ENCODE measurements at places on chromosomes 16 and 17.

- no peak for DNase-seq
Observed at GRCh38 chr17:55584055-55584685, 72.9 kb upstream of the SMIM36 start.

DNA sequence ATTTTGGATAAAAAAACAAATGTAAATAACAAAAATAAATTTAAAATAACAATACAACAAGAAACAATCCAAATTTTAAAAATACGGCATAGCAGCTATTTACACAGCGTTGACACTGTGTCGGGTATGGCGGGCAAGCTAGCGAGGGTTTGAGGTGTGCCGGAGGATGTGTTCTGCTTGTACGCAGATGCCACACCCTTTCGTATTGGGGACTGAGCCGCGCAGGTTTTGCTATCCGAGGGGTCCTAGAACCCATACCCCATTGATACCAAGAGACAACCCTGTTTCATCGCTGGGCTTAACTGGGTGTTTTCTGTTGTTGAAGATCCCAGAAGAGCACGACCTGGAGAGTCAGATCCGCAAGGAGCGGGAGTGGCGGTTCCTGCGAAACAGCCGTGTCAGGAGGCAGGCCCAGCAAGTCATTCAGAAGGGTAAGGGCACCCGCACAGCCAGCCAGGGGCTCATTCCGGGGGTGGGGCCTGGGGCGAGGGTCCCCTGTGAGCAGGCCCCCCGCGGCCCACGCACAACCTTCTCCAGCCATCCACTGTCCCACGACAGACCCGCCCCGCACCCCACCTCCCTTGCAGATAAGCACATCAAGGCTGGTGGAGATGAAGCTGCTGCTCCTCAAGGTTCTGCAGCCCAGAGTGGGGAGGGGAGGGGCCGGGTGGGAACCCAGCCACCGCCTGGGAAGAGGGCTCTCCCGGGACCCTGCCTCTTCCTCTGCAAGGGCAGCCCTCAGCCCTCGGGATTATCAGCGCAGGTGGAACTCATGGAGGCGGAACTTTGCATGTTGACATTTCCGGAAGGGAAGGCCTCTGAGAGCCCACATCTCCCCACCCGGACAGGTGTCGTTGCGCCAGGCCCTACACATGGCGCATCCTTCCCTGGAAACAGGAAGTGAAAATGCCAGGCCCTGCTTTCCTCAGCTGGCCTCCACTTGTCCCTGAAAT lies 51.2 kb upstream of the CHMP6 start:
- DNase-seq: no peak

DNA sequence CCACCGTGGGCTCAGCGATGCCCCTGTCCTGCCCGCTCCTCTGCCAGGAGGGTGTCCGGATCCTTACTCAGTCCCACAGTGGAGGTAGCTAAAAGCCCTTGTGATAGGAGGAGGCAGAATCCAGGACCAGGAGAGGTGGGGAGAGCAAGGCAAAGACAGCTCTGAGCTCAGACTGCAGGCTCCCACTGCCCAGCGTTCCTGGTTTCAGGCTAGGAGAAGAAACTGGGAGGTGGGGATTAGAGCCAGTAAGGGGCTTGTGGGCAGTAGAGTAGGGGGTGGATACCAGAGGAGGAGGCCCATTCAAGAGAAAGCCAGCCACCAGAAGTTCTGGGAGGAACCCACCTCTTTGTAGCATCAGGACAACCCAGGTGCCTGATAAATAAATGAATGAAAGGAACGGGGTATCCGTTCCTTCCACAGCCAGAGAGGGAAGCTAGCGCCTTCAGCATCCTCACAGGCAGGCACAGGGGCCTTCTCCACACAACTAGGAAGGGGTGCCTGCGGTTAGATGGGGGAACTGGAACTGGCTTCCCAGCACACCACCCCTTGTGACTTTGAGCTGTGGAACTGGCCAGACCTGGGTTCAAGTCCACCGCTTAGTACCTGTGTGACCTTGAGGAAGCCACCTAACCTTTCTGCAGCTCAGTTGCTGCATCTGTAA lies 2.3 kb downstream of the IL21R start:
- DNase-seq: no peak

GRCh38 chr17:79255926-79256585 lies 181.4 kb downstream of the ENGASE start:
- DNase-seq: no peak

GRCh38 chr17:67865438-67865837 lies 40.1 kb downstream of the BPTF start:
- no peak for DNase-seq

GRCh38 chr17:72977771-72978417 lies 114.6 kb downstream of the SLC39A11 start:
- DNase-seq: peak; percentile 53

GRCh38 chr16:64857411-64857810 lies 264.5 kb downstream of the CDH11 start:
- DNase-seq: no peak

DNA sequence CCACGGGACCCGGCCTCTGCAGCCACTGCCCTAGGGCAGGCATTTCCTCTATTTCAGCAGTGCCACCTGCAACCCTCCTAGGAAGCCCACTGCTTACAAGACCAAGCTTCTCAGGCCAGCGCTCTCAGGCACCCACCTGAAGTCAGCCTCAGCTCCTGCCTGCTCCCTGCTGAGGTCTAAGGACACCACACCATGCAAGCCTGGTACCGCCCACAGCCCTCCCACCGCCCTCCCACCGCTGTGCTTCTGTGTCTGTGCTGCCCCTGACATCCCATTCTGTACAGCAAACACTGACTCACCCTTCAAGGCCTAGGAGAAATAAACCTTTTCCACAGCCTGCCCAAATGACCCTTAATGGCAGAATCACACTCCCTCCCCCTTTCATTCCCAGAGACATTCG lies 6.3 kb downstream of the CLUH start:
- no peak for DNase-seq

DNA sequence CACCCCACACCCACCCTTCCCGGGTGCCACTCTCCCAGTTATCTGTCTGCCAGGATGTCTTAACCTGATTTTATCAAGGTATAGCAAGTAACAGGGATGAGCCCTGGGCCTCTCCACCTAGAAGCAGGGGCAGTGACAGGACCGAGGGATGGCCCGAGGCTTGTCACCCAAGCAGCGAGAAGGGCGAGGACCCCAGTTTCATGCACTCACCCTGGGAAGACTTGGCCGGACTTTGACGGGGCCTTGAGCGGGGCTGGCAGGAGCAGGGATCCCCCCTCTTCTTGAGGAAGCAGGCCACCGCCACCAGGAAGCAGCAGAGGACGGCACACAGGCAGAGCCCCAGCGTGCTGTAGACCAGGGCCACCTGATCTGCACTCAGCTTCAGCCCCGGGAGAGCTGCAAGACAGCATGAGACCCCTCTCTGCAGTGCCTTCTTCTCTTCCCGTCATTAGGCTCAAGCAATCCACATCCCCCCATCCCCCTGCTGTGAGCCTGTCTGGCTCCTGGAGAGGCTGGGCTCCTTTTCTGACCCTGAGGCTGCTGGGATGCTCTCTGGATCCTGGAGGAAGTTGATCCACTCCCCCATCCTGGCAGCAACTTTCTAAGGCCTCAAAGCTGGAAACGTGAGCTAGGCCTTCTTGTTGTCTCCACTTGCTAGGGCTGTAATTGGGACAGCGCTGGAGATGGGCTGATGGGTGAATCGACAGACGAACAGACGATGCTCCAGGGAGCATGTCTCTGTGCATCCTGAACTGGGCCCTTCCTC lies 31.6 kb downstream of the TNFRSF13B start:
- no peak for DNase-seq

DNA sequence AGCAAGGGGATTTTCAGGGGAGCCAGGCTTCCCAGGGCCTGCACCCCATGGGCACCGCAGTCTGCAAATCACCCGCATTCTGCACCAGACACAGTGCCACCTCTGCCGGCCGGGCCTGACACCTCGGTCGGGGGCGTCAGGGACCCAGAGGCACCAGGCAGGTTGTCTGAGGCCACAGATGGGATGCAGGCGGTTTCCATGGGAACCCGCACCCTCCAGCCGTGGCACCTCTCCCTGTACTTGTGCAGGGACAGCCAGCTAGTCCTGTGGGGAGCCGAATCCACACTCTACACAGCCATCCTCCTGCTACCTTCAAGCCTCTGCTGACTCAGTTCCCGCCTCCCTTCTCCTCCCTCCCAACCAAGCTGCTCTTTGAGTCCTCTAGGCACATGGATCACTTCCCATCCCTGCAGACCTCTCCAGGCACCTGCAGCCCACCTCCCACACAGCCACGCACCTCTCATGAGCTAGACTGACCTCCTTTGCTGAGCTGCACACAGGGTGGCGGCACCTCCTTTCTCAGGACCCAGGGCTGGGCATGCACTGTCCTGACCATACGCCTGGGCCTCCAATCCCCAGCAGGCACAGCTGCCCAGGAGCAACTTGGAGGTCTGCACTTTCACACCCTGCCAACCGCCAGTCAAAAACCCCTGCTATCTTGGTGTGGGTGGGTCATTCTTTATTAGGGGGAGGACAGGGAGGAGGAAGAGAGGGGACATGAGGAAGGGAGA lies 119.5 kb downstream of the C16orf78 start:
- DNase-seq: no peak

DNA sequence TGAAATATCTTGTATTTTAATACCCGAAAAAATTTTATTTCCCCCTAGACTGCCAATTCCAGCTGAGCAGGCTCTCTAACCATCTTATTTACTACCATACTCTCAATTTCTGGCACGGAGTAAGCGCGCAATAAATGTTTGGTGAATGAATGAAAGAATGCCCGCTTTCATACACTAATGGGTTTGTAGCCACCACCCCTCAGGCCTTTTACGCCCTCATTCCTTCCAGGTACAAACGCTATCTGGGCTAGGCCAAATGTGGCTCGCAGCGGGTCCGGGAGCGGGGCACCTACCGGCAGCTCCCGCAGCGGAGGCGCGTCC lies 536 bp upstream of the PLD2 start:
- peak; percentile 23 for DNase-seq

- DNase-seq: no peak
Observed at GRCh38 chr16:4947722-4948503, 10.2 kb upstream of the SEC14L5 start.

DNA sequence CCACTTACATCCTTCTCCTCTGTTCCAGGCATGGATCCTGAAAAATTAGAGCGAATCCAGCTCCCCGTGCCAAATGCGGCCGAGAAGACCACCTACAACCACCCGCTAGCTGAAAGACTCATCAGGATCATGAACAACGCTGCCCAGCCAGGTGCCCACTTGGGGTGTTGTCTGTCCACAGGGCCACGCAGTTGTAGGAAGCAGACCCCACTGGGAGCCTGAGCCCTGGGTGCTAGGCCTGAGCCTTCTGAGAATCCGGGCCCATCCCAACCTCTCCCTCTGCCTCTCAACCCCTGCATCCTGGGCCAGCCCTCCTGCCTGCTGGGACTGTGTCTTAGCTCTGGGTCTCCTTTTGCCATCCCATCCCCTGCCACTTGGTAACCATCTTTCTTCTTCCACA lies 95.4 kb downstream of the CLEC16A start:
- DNase-seq: no peak

DNA sequence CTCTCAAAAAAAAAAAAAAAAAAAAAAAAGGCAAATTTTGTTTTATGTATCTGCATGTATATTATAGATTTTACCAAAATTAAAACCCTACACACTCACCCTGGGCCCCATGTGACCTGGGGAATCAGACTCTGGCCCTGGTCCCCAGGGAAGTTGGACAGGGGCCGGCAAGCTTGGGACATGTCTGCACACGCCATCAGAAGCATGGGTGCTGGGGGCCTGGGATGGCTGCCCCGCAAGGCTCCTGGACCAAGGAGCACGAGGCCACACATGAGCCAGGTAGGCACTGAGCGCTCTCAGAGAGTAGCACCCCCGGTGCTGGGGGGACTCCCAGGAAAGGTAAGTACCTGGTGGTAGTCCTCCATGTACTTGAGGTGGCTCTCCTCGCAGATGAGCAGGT lies 39.6 kb downstream of the PPL start:
- no peak for DNase-seq

DNA sequence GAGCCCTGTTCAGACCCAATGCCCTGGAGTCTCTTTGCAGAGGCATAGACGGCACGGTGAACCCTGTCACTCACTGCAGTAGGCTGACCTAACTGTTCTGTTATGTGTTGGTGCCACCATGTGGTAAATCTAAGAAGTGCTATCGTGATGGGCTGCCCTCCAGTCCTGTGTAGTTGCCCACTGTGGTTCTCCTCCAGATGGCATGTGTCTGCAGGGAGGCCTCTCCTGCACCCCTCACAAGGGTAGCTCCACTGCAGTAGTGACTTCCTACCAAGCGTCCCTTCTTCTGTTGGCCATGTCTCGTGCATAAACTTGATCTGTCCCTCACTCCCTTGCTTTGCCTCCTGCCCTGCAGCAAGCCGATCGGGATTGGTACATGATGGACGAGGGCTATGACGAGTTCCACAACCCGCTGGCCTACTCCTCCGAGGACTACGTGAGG lies 5.8 kb downstream of the DHX38 start:
- peak; percentile 77 for DNase-seq

- no peak for DNase-seq
Observed at GRCh38 chr16:51111759-51112158, 39.3 kb downstream of the SALL1 start.

DNA sequence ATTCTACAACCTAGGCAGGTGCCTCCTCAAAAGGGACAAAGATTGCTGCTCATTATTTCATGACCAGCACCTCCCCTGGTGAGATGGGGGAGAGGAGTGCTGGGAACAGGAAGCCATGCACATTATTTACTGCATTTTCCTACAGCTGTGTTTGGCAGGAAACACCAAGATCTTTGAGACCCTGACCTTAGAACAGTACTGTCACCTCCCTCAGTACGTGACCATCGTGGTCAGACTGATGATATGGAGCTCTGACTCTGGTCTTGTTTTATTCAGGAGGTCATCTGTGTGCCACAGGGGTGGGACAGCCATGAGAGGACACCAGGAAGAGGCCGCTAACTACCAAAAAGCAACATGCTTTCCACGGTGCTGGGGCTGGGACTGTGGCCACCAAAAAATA lies 37.4 kb downstream of the USP22 start:
- no peak for DNase-seq

DNA sequence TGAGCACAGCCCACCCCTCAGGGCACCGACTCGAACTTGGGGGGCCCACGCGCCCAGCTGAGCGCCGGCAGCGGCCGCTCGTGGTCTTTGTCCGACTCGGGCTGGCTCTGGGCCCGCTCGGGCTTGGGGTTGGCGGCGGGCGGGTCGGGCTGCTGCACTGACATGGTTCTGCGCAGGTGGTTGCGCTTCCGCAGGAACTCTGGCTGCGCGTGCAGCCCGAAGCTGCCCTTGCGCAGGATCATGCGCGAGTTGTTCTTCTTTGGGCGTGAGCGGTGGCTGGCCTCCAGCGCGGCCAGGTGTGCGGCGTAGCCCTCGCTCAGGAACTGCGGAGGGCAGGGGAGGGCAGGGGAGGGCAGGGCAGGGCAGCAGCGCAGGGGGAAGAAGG lies 11.1 kb downstream of the PIMREG start:
- no peak for DNase-seq

- DNase-seq: no peak
Observed at GRCh38 chr16:55690841-55691240, 35.1 kb downstream of the SLC6A2 start.

- DNase-seq: no peak
Observed at GRCh38 chr17:4201226-4201625, 58.2 kb downstream of the CYB5D2 start.

GRCh38 chr17:43010667-43011308 lies 4.2 kb downstream of the IFI35 start:
- no peak for DNase-seq

DNA sequence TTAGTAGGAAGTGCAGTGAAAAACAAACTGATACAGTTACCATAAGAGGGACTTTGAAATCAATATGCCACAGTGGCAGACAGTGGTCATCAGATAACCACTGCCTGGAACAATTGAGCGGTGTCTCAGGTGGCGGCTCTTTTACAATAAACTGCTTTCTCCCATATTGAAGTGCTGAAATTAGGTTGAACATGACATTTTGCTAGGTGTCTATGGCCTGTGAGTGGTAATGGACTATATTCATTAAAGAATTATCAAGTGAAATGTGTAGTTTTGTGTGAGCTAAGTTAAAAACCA lies 214.7 kb downstream of the RPTOR start:
- DNase-seq: no peak
